Heart right ventricle (tissue), 16 donors: ENCODE measurements at places on chromosomes 11 and 22. TPM values are rescaled to one million over a fixed set of nuclear protein-coding genes. Genes with fewer than 3 reads are reported as not detected.

DNA sequence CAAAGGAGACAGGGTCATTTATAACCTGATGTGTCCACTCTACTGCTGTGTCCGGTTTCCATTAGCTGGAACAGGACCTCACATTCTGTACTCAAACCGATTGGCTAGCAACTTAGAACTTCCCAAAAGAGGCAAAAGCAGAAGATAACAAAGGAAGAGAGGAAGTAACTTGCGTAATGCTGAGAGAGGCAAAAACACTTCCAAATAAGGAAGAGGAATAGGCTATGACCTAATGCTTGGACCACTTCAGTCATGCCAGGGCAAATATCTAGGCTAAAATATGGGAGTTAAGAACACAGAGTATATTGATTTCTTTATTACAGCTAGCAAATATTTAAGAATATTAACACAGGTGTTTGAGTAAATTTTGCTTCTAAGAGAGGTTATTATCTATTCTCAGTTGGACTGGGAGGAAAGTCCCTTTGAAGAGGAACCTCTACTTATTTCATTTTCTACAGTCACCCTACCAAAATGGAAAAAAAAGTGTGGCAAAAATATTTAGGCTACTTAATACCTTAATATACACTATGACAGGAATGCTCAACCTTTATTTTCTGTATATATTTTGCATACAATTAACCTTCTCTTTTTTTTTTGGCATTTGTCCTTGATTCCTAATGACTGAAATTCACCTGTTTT is 499.8 kb upstream of the CHORDC1 start:
- no peak for DNase-seq

DNA sequence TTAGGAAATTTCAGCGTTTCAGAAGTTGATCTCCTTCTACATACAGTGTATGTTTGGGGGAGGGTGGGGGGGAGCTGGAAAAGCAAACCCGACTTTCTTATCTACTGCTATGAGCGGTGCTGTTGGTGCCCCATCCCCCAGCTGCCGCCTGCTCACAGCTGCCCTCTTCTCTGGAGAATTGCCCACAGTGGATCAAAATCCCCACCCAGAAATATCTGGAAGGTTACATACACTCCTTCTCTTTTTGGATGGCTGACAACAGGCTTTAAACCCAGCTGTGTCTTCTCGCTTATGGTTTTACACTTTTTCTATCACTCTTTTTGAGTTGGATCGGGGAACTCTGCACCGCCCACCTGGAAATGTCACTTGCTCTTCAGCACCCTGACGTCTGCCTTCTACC is 56.4 kb downstream of the DHCR7 start:
- no peak for DNase-seq

Gene APOL3
- polyA plus RNA-seq: 24.0 TPM

DNA sequence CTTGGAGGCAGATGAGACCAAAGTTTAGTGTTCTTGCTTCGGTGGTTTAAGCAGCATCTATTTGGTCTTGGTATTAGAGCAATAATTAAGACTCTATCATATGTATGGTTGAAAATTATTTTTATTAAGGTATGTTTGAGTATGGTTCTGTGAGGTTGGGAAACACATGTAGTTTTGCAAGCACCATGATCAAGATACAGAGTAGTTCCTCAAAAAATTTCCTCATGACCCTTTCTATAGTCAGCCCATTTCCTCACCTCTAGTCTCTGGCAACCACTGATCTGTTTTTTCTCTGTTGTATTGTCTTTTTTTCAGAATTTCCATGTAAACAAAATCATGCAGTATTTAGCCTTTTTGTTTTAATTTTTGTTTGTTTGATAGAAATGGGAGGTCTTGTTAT is 18.4 kb downstream of the MTMR3 start:
- DNase-seq: no peak

Gene OR51E2
- 0.07 TPM for polyA plus RNA-seq

- peak; percentile 73 for DNase-seq
These were observed 41.8 kb downstream of the OSBPL5 start for GRCh38 chr11:3123305-3123704.

Gene CHRDL2
- polyA plus RNA-seq: 4.0 TPM

Gene PARVG
- 3.2 TPM for polyA plus RNA-seq

- no peak for DNase-seq
These were observed at the start of gene GRAP2 for GRCh38 chr22:39900306-39901227. Gene GRAP2 (plus strand): TSS chr22:39901084. CDS start chr22:39947107, 46,023 bp downstream.

Gene SMC1B
- polyA plus RNA-seq: not detected

- DNase-seq: no peak
These were observed 5.9 kb downstream of the CCDC90B start for GRCh38 chr11:83280256-83280655.

GRCh38 chr11:45243967-45244366 is 42.2 kb downstream of the SYT13 start:
- no peak for DNase-seq
